Right forelimb (tissue), 1 donor: ENCODE measurements at places on chromosomes 3 and 15.
A peak's percentile ranks its signal among the peaks of the same experiment; 100 is the strongest.

DNA sequence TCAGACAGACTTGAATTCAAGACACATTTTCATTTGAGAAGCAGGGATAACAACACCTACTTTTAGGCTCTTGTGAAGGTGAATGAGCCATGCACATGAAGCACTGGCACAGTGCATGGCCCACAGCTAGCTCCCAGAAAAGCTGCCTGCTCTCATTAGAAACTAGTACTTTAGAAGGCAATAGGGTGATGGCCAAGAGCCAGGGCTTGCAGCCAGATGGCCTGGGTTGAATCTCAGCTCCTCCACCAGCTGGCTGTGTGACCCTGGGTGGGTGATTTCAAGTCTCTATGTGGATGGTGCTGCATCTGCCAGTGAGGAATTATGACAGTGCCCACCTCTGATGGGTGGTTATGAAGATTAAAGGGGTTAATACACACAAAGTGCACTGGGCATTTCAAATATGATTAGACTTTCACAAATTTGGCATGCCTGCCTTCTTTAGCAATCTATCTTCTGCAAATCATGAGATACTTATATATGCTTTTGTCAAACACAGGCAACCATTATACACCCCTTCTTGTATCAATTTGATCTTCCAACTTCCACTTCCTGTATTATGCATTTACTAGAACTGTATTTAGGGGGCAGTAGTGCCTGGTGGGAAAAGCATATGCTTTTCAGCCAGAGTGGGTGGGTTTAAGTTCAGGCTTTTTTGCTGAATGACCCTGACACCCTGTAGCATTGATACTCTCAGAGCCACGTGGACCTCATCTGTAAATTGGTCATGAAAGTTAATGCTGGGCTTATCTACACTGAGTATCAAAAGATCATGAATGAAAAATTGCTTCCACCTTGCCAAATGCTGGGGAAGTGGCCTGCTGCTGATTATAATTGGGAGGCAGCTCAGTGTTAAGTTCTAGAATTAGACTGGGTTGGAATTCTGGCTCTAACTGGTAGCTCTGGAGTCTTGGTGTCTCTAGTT, 34.7 kb upstream of the RBP1 start:
- no peak for DNase-seq

- DNase-seq: no peak
These were observed 30.1 kb downstream of the CCDC54 start for GRCh38 chr3:107407355-107407754.

DNA sequence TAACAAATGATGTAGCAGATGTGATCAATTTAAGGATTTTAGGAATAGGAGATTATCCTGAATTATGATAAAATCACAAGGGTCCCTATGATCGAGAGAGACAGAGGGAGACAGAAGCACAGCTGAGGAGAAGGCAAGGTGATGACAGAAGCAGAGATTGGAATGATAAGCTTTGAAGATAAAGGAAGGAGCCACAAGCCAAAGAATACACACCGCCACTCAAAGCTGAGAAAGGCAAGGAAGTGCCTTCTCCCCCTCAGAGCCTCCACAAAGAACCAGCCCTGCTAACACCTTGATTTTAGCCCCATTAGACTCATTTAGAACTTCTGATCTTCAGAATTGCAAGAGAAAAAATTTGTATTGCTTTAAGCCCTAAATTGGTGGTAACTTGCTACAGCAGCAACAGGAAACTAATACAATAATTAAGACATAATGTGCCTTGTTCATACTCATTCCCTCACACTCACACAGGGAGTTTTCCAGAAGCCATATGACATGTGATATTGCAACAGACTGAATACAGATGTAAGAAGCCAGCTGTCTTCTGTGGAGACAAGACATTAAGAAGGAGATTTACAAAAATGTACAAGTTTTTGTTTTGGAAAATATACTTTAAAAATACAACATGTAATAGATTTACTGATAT, 38.2 kb downstream of the TRANK1 start:
- no peak for DNase-seq

GRCh38 chr3:197188963-197189362, 109.4 kb downstream of the DLG1 start:
- DNase-seq: no peak

DNA sequence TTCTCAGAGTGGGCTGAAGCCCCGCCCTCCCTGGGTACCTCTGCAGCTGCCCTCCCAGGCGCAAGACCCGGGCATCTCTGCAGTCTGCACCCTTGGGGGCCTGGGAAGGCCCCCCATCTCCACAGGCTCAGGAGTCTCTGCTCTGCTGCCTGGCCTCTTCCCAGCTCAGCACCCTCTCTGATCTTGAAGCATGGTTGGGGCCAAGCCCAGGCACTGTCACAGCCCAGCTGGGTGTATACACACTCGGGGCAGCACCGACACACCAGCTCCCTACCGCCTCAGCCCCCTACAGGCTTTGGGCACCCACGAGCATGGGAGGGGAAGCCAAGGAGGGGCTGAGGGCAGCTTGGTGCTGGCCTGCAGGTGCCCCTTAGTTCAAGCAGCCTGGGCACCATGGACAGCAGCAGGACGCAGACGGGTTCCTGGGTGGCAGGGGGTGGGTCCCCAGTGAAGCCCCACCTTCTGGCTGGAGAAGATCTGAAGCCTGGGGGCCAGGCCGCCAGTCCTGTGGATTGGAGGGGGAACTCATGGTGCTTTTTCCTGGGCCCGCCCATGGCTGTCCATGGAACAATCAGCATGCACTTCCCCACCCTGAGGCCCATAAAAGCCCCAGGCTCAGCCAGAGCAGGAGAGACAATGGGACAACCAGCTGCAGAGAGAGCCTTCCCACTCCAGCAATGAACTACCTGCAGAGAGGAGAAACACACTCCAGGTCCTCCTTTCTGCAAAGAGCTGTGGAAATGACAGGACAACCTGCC, 170.6 kb downstream of the TJP1 start:
- no peak for DNase-seq

- DNase-seq: no peak
These were observed 214.7 kb upstream of the NECTIN3 start for GRCh38 chr3:110856916-110857315.

GRCh38 chr3:182450942-182451787, 342.1 kb upstream of the ATP11B start:
- no peak for DNase-seq

- DNase-seq: no peak
These were observed 272.7 kb downstream of the RPLP1 start for GRCh38 chr15:69725275-69725674.

GRCh38 chr15:62390791-62391640, 225.9 kb upstream of the C2CD4B start:
- peak; percentile 77 for DNase-seq

- DNase-seq: no peak
These were observed 285.5 kb upstream of the CFAP20DC start for GRCh38 chr3:59335338-59335737.

DNA sequence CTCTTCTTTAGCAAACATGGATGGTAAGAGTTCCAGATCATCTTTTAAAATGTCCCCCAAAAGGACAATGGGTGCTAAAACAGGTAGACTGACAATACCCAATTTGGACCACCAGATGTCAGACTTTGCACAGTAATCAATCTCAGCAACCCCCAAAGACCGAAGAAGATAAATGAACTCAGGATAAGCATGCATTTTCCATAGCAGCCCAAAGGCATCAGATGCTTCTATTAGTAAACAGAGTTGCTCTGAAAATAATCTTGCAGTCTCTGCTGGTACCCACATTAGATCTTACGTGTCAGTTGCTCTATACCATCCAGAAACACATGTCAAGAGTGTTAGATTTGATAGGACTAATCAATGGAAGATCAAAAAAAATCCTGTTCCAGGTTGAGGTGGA, 20.6 kb downstream of the MYH15 start:
- peak; percentile 45 for DNase-seq

DNA sequence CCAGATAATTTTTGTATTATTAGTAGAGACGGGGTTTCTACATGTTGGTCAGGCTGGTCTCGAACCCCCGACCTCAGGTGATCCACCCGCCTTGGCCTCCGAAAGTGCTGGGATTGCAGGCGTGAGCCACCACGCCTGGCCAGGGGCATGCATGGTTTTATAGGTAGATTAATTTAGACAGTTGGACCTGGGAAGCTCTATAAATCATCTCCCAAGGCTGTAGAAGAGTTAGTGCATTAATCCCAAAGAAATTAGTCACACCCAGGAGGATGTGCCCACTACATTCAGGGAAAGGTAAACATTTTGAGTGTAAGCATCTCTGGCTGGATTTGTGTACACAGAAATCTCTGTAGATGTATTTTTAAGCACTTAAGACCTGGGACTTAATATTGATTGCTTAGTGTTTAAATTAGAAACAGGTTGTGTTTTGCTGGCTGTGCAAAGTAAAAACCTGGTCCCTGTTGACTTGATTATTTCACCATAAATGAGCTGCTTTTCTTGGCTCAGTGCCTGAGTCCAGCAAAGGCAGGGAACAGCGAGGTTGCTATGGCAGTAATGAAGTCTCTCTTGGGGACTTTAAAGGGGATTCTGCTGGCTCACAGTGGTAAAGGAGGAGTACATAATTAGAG, 19.2 kb downstream of the EXOSC7 start:
- no peak for DNase-seq

DNA sequence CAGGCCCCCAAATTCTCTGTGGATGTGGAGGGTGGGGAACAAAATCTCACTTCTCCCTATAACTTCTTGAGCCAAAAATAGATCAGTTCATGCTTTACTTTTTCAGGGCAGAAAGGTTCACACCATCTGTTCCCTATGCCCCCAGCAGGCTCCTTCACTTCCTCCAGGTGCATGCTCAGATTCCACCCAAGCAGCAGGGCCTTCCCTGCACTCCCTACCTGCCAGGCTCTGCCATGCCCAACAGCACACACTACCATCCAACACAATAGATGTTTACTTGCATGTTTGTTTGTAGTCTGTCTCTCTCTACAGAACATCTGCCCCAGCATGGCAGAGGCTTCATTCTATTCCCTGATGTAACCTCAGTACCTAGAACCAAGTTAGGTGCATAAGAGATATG, 43.3 kb downstream of the GABRB3 start:
- no peak for DNase-seq

DNA sequence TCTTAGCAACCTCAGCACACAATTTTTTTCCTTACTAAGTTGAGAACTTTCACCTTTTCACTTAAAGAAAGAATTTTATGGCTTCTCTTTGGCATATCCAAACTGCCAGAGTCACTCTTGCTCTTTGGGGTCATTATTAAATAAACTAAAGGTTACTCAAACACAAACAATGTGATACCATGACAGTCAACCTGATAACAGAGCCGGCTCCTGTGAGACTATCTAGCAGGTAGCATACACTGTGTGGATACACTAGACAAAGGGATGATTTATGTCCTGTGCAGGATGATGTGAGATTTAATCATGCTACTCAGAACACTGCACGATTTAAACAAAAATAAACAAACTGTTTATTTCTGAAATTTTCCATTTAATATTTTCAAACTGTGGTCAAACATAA, 35.6 kb downstream of the LRRFIP2 start:
- no peak for DNase-seq
